ENCODE measurements at places on chromosomes 13 and 19.
A peak's percentile ranks its signal among the peaks of the same experiment; 100 is the strongest.

GRCh38 chr13:91079176-91079575 is 268.3 kb upstream of the MIR17HG start:
- no peak for DNase-seq

DNA sequence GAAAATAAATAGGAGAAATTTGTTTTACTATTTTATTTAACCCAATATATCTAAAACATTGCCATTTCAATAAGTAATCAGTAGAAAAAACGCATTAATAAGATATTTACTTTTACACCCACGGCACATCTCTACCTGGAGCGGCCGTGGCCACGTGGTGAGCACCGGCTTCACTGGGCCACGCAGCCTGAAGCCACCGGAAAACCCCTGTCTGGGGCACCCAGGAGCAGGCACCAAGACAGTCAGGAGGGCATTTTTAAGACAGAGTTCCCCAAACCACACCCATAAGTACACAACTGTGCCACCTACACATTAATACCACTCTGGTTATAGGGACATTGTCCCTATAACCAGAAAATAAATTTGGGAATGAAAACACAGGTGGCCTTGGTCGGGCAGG is 80.9 kb downstream of the SPACA7 start:
- DNase-seq: no peak

DNA sequence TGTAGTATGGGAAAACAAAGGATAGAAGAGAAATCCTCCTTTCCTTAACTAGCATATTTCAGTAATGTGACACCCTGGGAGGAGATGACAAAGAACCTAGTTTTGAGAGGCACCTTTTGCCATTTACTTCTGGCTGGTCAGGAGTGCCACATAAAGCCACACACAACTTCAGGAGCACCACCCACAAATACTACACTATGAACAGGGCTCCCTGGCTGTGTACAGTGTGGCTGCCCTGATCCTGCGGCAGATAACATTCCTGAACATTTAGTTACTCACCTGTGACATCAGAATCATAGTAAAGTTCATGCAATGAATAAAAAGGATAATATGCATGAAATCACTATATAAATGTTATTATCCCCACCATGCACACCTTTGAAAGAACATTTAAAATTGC is 17.4 kb upstream of the IRS2 start:
- DNase-seq: no peak

GRCh38 chr13:52806029-52806428 is 42.4 kb downstream of the PCDH8 start:
- DNase-seq: no peak

DNA sequence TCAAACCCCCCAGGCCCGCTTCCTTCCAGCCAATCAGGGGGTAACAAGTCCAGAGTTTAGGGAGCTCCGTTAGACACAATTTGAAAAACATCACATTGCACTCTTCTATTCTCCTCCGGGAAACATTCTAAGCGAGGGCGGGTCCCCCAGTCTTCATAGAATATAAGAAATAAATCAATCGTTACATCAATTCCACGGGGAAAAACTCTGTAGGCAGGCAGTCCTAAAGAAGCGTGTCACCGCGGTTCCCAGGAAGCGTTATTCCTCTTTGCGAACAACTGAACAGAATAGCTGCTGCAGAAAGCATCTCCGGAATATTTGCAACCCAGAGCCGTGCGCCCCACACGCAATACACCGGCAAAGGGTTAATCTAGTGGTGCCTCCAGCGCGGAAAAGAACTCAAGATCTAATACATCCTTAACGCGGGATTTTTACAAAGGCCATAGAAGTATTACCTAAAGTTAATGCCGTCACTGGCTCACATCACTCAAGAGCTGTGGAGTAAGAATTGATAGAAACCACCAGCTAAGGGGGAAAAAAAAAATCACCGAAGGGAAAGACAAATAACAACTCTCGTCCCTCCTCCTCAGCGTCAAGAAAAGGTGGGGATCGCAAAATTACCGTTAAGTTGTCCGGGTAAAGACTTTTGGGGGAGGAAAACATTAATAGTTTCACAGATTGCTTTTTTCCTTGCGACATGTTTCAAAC is 65.1 kb downstream of the KCNRG start:
- peak; percentile 47 for DNase-seq

DNA sequence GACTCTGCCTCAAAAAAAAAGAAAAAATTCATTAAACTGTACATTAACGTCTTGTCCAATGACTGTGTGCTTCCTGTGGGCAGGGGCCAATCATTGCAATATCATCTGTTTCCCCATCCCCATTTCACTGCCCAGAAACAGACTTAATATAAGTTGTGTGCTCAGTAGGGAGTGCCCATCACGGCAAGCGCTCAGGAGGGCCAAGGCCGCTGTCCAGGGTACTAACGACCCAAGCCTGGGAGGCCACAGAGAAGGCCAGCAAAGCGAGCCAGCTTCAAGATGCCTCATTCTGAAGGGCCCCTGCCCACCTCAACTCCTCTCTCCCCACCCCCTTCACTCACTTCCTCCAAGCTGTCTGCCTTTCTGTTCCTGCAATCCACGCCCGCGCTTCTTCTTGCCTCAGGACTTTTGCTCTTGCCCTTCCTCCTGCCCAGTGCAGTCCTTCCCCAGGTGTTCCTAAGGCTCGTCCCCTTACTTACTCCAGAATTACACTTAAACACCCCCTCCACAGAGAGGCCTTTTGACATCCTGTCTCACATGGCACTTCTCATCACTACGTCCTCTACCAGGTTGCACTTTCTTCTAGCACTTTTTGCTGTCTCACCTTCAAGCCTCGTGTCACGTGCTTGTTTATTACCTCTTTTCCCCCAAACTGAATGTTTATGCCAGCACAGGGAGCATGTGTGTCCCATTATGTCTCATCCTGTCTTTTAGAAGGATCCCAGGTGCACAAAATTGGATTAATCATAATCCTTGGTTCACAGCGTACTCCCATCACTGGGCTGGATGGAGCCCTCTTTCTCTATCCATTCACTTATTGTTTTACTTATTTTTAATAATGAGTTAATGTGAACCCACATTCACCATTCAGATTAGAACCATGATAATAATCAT is 11.3 kb upstream of the POU2F2 start:
- no peak for DNase-seq

Data from activated T-cell treated with anti-CD3 and anti-CD28 coated beads, Interleukin-2, amount 50 U/mL, for 1 hour (primary cell).